ENCODE measurements at places on chromosomes 13 and 19.

DNA sequence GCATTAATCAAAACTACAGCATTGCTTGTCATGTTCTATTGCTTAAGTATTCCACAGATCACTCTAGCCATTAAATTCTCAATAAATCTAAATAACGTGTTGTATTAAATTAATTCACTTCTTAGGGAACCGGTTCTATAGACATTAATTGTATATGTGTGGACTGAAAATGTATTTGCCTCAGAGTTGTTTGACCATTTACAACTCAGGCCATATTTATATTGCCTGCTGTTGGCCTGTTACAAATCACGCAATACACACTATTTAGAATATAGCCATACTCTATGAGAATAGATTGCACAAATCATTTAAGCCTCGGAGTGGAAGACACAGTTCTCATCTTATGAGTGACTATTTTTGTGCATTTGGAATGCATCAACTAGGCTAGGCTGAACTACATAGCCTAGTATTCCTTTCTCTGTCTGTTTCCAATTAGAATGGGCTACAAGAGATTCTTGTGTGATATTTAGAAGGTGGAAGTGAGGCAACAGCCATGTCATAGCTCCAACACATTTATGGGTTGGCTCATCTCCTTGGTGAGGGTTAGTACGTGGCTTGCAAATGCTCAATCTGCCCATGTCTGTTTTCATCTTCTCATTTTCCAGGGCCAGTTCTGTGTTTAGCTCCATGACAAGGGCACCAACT, 1116.1 kb downstream of the PCDH9 start:
- no peak for DNase-seq

GRCh38 chr13:75739244-75739868, 103.2 kb downstream of the LMO7 start:
- DNase-seq, result no peak

- DNase-seq, result no peak
These were observed 2.4 kb upstream of the LPAR2 start for GRCh38 chr19:19630426-19630825.

- peak; percentile 97 for DNase-seq
These were observed 4.2 kb upstream of the SPACA6 start for GRCh38 chr19:51688671-51689571.

GRCh38 chr13:110103026-110103425, 203.9 kb downstream of the COL4A1 start:
- DNase-seq, result no peak

DNA sequence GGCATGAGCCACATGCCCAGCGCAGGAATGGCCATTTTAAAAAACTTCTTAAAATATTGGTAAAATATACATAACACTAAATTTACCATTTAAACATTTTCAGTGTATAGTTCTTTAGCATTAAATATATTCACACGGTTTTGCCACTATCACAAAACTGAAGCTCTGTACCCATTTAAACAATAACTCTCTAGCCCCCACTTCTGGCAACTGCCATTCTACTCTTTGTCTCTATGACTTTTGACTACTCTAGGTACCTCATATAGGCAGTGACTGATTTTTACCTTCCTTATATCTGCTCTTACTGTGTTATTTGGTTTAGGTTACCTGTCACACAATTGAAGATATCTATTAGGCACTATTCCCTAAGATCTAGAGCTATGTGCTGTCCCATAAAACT, 2.3 kb upstream of the KBTBD7 start:
- no peak for DNase-seq

All from NCI-H69 (cell line).